Right atrium auricular region (tissue), 2 donors: ENCODE measurements at places on chromosomes 7 and 10. TPM values are rescaled to one million over a fixed set of nuclear protein-coding genes. Genes with fewer than 3 reads are reported as not detected.
A peak's percentile ranks its signal among the peaks of the same experiment; 100 is the strongest.

DNA sequence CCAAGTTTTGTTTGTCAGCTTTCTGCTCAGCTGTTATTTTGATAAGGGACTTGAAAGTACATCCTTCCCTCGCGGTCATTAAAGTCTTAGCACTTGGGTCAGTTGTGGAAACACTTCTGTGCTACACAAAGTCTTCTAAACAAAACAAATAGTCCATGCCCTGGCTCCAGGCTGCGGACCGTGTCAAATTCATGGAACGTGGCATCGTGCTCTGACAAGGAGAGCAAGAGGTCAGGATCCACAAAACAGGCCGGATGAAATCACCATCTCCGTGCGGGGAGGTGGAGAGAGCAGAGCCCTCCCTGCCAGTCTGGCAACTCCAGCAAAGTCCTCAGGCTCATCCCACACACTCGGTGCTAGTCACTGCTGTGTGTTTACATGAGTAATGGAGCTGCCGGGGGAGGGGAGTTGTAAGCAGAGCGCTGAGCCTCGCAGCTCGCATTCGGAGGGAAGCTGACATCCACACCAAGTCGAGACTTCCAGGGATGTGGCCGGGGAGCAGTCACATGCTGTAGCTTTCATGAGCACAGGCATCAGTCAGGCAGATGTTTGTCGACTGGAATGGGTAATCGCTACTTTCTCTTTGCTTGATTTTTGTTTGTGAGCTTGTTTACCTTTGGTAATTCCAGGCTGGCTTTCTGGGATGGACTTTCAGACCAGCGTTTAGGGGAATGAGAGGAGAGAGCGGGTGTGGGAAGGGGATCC, 147.6 kb downstream of the ARID5B start:
- H3K4me1 ChIP-seq = no peaks in the 10 kb centered on the region
- peaks cover 25% of the 10 kb centered on the region for H3K36me3 ChIP-seq
- DNase-seq = peak; percentile 96
- H3K27ac ChIP-seq = peak overlapping the region; percentile 98

- DNase-seq = no peak
- H3K4me1 ChIP-seq = no peaks in the 10 kb centered on the region
- no peak overlapping the region for H3K4me3 ChIP-seq
- H3K36me3 ChIP-seq = no peaks in the 10 kb centered on the region
- no peaks in the 10 kb centered on the region for H3K27me3 ChIP-seq
These were observed 223.7 kb downstream of the SNX10 start for GRCh38 chr7:26515314-26515842.

DNA sequence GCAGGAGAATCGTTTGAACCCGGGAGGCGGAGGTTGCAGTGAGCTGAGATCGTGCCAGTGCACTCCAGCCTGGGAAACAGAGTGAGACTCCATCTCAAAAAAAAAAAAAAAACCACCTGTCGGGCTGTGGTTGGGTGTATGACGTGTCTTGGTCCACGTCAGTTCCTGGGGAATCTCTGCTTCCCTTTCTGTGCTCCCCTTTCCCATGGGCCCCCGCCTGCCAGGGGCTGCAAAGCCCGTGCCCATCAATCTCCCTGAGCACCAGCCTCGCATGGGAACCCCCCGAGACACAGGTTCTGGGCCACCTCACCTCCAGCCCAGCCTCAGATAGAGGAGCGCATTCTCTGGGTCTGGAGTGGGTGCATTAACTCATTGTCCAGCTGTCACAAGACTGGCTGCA, 2.3 kb upstream of the SH2B2 start:
- peaks cover 37% of the 10 kb centered on the region for H3K4me1 ChIP-seq
- H3K4me3 ChIP-seq = no peak overlapping the region
- no peaks in the 10 kb centered on the region for H3K36me3 ChIP-seq
- no peaks in the 10 kb centered on the region for H3K27me3 ChIP-seq
- H3K27ac ChIP-seq = no peak overlapping the region

DNA sequence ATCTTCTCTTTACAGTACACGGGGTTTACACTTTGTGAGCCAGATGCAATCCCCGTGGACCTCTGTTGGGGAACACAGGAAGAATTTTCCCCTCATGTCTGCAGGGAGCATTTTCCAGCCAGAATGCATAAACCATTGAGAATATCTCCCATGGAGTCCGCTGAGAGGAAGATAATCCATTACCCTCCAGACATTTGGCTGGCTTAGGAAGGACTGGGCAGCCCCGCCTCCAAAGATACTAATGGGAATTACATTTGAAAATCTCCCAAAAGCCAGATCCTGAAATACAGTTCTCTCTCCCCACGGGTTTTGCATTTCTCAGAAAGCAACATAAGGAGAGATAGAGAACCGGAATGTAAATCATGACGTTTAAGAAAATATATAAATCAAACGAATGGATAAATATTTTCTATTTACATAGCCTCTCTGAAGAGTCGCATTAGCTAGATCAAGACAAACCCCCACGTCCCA, 53.5 kb downstream of the TRIL start:
- H3K36me3 ChIP-seq = no peaks in the 10 kb centered on the region
- no peak overlapping the region for H3K27ac ChIP-seq
- DNase-seq = no peak
- no peaks in the 10 kb centered on the region for H3K27me3 ChIP-seq
- H3K4me3 ChIP-seq = no peak overlapping the region

GRCh38 chr10:31076610-31076988, 44.9 kb upstream of the ZNF438 start:
- DNase-seq = no peak
- H3K4me1 ChIP-seq = peaks cover 9% of the 10 kb centered on the region
- H3K36me3 ChIP-seq = no peaks in the 10 kb centered on the region
- no peak overlapping the region for H3K4me3 ChIP-seq

DNA sequence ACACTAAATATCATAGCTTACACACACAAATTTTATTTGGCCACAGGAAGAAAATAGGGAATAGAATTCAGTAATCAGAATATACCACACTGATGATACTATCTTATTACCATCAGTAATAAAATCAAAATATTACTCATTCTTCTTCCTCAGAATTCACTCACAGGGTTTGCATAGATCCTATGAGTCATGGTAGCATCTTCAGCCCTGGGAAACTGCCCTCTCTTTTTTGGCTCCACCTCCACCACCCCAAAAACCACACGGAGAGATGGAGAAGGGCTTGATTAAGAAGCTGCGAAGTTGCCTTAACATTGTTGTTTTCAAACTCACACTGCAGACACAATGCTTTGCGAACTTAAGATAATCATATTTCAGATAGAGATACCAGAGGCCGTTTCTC, 154.1 kb upstream of the AHR start:
- no peak overlapping the region for H3K4me3 ChIP-seq
- no peaks in the 10 kb centered on the region for H3K27me3 ChIP-seq
- no peaks in the 10 kb centered on the region for H3K36me3 ChIP-seq
- no peak overlapping the region for H3K27ac ChIP-seq
- no peaks in the 10 kb centered on the region for H3K4me1 ChIP-seq
- DNase-seq = no peak

The VWDE gene
- total RNA-seq = 14.4 TPM

The TMED4 gene
- total RNA-seq = 113 TPM

GRCh38 chr10:22379059-22379458, 33.8 kb downstream of the SPAG6 start:
- no peak overlapping the region for H3K27ac ChIP-seq
- H3K4me1 ChIP-seq = no peaks in the 10 kb centered on the region
- no peaks in the 10 kb centered on the region for H3K27me3 ChIP-seq
- DNase-seq = no peak
- H3K4me3 ChIP-seq = no peak overlapping the region

The SLC26A3 gene
- total RNA-seq = not detected

GRCh38 chr7:93138576-93138975, 9.6 kb downstream of the SAMD9L start:
- H3K4me1 ChIP-seq = no peaks in the 10 kb centered on the region
- peaks cover 70% of the 10 kb centered on the region for H3K36me3 ChIP-seq
- no peak for DNase-seq
- H3K27ac ChIP-seq = no peak overlapping the region
- H3K4me3 ChIP-seq = no peak overlapping the region

DNA sequence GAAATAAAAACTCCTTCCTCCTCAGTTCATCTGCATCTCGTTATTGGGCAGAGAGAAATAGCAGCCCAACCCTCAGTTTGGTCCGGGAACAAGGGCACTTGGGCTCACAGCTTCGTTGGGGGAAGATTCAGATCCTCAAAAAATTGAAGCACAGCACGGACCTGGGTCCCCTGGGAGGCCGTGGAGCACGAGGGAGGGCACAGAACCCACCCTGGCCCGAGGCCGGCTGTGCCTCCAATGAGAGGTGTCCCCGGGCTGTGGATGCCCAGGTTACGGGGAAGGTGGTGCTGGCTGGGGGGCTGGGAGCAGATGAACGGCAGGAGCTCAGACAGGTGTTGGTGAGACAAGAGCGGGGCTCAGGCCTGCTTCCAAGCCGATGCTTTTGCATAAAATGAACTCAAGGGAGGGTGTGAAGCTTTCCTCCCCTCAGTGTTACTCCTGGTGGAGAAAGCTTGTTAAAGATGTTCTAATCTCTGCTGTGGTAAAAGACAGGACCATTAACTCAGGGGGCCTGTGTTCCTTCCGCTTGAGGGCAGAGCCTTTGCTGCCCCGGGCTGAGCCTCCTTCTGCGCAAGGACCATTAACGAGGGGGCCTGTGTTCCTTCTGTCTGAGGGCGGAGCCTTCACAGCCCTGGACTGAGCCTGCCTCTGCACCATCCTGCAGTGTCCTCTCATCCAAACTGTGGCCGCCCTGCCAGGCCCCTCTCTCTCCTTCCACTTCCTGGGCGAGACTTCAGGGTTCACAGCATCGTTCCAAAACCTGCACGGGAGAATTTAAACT, 302.2 kb downstream of the ADARB2 start:
- no peak overlapping the region for H3K4me3 ChIP-seq
- DNase-seq = peak; percentile 42
- H3K27ac ChIP-seq = no peak overlapping the region
- no peaks in the 10 kb centered on the region for H3K36me3 ChIP-seq
- H3K4me1 ChIP-seq = no peaks in the 10 kb centered on the region

The TFR2 gene
- not detected for total RNA-seq
